Cardiac atrium fibroblast (primary cell): ENCODE measurements at places on chromosomes 2 and 18. TPM values are rescaled to one million over a fixed set of nuclear protein-coding genes. Genes with fewer than 3 reads are reported as not detected.

ROCK1 gene
- total RNA-seq, result 18.1 and 25.1 TPM in 2 replicates

OR6B2 gene
- total RNA-seq, result not detected in 2 replicates

ZC3H6 gene
- total RNA-seq, result 1.5 and 2.2 TPM in 2 replicates

ANKRD30BL gene
- not detected in 2 replicates for total RNA-seq

EVX2 gene
- not detected in 2 replicates for total RNA-seq

CTAGE1 gene
- total RNA-seq, result 0.16 TPM in 1 of 2 replicates, not detected in the other

EIF2B4 gene
- total RNA-seq, result 29.2 and 31.3 TPM in 2 replicates

TRABD2A gene
- 1.1 and 2.2 TPM in 2 replicates for total RNA-seq

TET3 gene
- total RNA-seq, result 3.4 and 3.9 TPM in 2 replicates
